ENCODE measurements at places on chromosomes 7 and 10. TPM values are rescaled to one million over a fixed set of nuclear protein-coding genes. Genes with fewer than 3 reads are reported as not detected.

FRMD4A gene
- total RNA-seq = 5.6 TPM

DNA sequence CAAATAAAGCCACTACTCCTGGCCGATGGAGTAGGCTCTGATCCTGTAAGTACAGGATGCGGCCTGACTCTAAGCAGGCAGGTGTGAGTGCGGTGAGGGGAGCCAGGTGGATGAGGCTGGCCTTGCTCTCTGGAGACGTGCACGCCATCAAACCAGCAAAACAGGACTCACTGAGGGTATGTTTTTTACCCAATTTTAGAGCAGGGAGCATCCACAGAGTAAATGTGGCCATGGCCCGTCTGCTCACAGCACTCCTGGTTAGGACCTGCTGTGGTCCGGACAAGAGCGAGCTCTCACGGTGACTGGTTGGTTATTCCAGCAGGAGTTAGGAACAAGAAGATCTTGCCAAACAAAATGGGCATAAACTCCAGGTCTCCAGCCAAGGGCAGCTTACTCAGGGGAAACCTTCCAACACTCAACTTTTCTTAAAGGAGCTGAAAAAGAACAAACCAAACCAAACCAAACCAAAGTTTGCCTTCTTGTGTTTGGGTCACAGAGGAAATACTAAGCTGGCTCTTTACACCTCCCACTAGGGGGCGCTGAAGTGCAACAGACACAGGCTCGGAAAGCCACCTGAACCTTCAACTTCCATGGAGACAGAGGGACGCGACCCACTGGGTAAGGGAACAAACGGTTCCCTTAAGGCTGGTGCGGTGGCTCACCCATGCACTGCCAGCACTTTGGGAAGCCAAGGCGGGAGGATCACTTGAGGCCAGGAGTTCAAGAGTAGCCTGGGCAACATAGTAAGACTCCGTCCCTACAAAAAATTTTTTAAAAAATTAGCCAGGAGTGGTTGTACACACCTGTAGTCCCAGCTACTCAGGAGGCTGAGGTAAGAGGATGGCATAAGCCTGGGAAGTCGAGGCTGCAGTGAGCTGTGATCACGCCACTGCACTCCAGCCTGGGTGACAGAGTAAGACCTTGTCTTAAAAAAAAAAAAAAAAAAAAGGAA lies 122.4 kb downstream of the CLEC2L start:
- DNase-seq = peak; percentile 75

- peak; percentile 10 for DNase-seq
Observed at GRCh38 chr10:614790-615582, 74.5 kb downstream of the DIP2C start.

NRCAM gene
- 30.3 TPM for total RNA-seq

DNA sequence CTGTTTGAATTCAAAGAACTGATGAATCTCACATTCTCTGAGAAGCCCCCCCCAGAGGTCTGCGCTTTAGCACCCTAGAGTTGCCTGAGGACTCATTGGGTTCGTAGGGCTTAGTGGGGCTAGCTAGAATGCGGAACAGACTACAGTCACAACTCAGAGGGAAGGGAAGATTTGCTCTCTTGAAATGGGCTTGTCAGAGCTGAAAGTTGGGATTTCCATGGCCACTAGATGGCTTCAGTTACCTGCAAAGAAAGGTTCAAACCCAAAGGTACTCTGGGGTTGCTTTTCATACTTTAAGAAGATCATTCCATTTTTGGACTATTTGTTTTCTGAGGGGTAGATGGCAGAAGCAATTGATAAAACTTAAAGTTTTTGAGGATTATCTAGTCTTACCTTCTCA lies 205.0 kb downstream of the BBS9 start:
- no peak for DNase-seq

GRCh38 chr10:132591166-132591971 lies 53.8 kb downstream of the INPP5A start:
- no peak for DNase-seq

FAM24B gene
- total RNA-seq = not detected

- DNase-seq = no peak
Observed at GRCh38 chr10:52030051-52030790, 283.9 kb upstream of the DKK1 start.

DNA sequence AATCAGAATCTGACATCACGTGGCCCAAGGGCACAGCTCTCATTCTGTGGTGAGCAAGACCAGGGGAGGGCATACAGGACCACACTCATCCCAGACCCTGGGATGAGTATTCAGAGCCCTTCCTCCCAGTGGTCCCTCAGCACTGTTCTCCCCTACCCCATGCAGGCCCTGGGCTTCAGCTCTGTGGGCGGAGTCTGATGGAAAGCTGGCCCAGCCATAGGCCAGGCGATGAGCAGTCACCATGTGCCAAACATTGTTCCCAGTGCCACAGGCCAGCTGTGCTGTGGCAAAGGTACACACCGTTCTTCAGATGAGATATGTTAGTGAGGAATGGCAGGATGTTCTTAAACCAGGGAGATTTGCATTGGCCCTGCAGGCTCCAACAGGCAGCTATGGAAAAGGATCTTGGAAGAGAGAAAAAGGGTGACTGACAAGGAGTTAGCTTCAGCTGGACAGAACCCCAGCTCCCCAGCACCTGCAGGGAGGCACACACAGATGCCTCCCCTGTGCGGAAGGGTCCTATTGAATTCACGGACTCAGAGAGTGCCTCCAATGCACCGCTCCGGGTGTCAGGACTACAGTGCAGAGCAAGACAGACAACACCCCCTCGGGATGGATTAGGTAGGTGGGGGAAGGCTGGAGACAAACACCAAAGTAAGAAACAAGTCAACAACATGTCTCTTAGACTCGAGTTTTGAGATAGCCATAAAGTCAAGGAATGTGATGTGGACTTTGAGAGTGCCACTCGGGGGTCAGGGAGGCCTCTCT lies 596.0 kb upstream of the MGMT start:
- DNase-seq = no peak
